Amygdala (tissue), 56 donors: ENCODE measurements at places on chromosomes 1 and 21.

DNA sequence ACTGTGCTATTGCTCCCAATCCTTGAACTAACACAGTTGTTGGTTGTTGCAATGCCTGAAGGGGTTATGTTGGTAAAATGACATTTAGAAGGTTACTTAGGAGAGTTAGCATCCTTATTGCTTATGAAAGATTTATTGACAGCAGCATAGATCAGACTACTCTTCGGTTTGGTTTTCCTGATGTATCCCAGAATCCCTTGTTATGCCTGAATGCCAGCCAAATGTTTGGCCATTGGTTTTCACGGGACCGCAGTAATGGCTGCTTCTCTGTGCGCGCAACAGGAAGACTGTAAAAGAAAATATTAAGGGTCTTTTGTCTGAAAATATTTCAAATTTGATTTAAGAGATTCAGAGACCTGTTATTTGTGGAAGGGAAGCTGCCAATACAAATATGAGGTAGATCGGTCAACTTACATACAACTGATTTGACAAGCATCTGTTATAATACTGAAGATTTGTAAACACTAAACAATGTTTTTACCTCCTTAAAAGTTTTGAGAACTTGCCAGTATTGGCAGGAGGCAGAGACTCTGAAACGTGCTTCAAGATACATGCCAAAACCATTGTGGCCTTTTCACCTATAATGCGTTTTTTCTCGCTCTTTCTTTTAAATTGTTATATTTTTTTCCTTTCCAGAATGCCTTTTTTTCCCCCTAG, 8.3 kb downstream of the NFIA start:
- DNase-seq: peak; percentile 49

- no peak for DNase-seq
Observed at GRCh38 chr1:153976819-153977249, 640 bp downstream of the JTB start.

- no peak for DNase-seq
Observed at GRCh38 chr21:31479714-31480113, 135.7 kb upstream of the TIAM1 start.

GRCh38 chr1:63601912-63602311, 8.7 kb downstream of the PGM1 start:
- no peak for DNase-seq

DNA sequence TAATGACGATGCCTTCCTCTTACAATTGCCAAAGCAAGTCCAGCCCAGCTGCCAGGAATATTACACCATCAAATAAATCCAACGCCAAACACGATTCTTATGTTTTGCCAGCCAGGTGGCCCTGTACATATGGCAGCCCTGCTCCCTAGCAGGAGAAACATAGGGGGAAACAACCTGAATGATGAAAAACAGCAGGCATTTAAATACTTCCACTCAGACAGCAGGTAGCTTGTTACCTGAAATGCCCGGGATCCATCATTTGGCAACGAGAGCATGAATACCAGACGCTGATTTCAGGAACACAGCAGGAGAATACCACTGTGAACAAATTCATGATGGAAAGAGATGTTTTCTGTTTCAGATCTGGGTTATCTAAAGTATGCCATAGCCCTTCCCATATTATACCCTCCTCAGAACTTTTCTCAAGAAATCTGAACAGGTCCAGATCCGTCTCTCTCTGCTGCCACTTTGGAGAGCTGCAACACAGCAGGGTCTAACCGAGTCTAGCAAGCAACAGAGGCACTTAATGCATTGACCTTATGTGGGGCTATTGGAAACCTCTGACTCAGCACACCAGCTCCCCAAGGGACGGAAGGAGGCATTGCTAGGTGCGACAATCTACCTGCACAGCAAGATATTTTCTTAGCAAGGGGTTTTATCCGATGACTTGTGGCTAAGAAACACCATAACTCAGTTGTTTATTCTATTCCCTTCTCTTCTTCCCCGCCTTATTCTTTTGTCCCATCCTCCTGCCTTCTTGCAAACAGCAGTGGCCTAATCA, 166.3 kb downstream of the BARHL2 start:
- DNase-seq: no peak

GRCh38 chr1:179888071-179888470, 6.0 kb downstream of the TOR1AIP1 start:
- DNase-seq: no peak

- DNase-seq: no peak
Observed at GRCh38 chr1:227312361-227313025, 5.8 kb downstream of the CDC42BPA start.

- DNase-seq: no peak
Observed at GRCh38 chr1:179353546-179353945, 12.2 kb upstream of the AXDND1 start.

GRCh38 chr1:211935448-211935970, 99.8 kb downstream of the INTS7 start:
- no peak for DNase-seq

GRCh38 chr21:28742527-28742926, 250.2 kb downstream of the LTN1 start:
- DNase-seq: no peak

- no peak for DNase-seq
Observed at GRCh38 chr1:1669468-1670440, 10.9 kb upstream of the CDK11B start.

- DNase-seq: no peak
Observed at GRCh38 chr1:183832459-183832858, 27.5 kb downstream of the RGL1 start.

DNA sequence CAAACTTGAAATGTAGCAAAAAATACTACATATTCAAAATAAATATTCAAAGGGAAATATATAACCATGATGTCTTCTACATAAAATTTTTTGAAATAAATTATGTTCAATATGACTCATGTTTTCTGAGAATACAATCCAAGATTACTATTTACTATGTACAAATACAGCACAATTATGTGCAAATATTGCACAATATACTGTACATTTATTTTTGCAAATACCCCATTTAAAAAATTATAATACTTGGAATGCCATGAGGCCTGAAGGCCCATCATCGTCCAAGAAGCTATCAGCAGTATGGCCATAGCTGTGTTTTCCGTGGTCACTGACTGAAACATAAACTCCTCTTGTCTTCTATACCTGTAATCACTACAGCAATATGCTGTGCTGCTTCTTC, 12.3 kb downstream of the CCDC181 start:
- no peak for DNase-seq

DNA sequence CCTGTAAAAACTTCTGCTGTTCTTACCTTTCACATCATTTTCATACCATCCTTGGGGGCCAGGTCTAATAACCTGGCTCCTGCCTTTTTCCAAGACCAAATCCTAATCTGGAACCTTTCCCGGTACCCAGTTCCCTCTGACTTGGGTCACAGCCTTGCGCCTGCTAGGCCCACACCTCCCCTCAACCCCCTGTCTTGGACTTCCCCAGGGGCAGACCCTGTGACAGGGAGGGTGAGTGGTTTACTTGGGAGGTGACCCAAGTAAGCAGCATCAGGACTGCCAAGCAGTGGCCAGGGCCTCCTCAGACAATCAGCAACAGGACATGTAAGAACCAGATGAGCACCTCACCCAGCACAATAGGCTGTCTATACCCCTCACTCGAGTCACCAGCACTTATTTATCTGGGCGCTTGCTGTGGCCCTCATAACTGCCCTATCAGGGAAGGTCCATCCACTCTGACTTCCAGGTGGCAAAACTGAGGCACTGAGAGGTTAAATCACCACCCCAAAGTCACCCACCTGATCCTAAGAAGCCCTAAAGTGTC, 124.7 kb downstream of the MATN1 start:
- DNase-seq: no peak

DNA sequence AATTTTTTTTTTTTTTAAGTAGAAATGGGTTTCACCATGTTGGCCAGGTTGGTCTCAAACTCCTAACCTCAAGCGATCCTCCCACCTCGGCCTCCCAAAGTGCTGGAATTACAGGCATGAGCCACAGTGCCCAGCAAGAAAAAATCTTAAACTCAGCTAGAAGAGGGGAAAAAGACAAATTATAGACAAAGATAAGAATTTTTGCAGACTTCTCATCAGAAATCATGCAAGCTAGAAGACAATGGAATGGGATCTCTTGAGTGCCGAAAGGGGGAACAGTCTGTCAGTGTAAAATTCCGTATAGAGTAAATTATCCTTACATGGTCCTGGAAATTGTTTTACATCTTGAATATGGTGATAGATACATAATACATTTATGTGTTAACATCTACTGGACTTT, 294.4 kb downstream of the CAMTA1 start:
- no peak for DNase-seq

DNA sequence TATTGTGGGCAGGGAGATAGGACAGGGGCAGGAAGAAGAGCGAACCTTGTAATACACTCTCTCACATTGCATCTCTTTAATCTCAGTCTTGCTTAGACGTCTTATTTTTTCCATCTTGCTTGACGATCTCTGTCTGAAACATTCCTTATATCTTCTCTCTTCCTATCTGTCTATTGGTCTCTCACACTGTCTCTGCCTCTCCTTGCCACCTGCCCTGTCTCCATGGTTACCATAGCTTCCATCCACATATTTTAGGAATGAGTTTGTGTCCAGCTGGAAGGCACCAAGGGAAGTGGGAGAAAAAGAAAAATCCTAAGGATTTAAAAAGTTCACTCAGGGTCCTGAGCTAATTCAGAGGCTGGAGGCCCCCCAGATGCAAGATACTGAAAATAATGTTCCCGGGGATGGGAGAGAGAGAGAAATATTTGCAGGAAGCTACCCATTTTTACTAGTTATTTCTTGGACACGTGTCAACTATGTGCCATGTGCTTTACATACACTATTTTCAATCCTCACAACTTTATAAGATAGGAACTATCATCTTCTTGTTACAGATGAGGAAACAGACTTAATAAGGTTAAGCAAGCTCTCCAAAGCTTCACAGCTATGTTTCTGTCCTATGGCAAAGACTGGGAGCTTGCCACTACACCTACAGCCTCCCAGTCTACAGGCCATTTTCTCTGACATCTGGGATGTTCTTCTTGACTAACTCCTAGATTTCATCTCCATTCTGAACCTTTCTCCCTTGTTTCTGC, 933 bp downstream of the ANKRD34A start:
- no peak for DNase-seq

- DNase-seq: no peak
Observed at GRCh38 chr1:211896958-211897357, 66.4 kb upstream of the LPGAT1 start.
